ENCODE measurements at places on chromosomes 13 and 19.

DNA sequence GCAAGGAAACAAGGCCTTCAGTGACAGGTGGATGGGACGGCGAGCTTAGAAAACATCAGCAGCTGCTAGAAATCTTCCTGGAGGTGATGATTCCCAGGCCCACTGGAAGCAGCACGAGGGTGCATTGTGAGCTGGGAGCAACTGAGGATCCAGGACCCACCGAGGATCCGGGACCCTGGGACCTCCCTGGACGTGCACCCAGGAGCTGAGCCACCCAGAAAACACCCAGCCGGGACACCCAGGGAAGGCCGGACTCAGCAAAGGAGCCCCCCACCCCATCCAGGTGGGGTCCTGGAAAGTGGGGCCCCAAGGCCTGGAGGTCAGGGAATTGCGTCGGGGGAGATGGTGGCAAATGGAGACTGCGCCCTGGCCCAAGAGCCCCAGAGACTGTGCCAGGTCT, 22.3 kb upstream of the SPACA7 start:
- DNase-seq: no peak

GRCh38 chr13:39297023-39297422, 258.8 kb downstream of the NHLRC3 start:
- no peak for DNase-seq

DNA sequence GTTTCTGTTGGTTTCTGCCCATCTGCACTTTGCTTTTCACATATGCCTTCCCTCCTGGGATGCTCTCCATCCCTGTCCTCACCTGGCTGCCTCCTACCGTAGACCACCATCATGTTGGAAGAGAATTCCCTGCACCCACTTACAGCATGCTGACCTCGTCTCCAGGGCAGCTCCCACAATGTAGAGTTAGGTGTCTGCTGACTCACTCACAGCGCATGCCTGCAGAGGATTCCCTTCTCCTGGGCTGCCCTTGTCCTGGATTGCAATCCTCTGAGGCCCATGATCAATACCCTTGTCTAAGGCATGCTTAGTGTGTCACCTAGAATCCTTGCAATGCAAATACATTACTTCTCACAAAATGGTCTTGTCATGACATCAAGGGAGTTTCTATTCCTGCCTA, 43.6 kb downstream of the STOML3 start:
- DNase-seq: no peak

- no peak for DNase-seq
Observed at GRCh38 chr13:26019251-26019650, 32.6 kb downstream of the SHISA2 start.

GRCh38 chr13:41675306-41675705, 218.0 kb downstream of the RGCC start:
- no peak for DNase-seq

DNA sequence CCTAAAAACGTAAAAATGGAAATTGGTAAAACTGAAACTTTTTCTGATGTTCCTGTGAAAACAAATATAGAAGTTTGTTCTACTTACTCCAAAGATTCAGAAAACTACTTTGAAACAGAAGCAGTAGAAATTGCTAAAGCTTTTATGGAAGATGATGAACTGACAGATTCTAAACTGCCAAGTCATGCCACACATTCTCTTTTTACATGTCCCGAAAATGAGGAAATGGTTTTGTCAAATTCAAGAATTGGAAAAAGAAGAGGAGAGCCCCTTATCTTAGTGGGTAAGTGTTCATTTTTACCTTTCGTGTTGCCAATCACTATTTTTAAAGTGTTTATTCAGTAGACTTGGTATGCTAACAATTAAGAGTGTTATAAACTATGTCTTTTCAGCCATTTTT, 25.6 kb downstream of the BRCA2 start:
- DNase-seq: no peak

DNA sequence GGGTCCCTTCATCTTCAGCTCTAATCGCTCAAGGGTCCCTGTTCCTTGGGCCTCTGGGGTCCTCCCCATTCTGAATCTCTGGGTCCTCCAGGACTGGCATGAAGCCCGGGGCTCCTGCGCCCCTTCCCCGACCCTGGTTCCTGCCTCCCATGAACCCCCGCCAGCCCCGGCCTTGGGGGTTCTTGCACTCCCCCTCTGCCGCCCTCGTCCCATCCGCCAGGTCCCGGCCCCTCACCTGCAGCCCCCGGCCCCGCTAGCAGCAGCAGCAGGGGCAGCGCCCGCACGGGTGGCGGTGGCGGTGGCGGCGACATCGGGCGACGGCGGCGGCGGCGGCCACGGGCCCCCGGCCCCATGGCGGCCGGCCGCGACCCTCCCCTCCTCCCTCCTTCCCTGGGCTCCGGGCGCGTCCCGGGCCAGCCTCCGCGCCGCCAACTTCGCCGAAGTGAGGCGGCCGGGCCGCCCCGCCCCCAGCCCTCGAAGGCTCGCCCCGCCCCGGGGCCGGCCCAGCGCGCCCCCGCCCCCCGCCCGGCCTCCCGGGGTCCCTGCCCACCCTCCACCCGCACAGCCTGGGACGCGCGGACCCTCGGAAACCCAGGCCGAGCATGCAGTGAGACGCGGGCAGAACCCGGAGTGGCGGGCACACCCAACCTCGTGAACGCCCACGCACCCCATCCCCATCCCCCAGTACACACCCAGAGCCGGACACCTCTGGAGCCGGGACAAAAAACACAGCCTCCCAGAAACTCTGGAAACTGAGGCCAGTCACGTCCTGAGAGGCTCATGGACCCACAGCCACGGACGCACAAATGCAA, at the start of gene NOTCH3:
TSS of gene NOTCH3 (minus strand) at position 443 of the 812 bp plus-strand sequence. CDS start at position 353, 90 bp downstream.
- DNase-seq: no peak

Measured in stimulated activated CD8-positive, alpha-beta memory T cell treated with anti-CD3 and anti-CD28 coated beads, Interleukin-7, amount 100 ng/mL, for 1 hour (primary cell).